RWPE1 (cell line): ENCODE measurements at places on chromosomes 3 and 15.
A peak's percentile ranks its signal among the peaks of the same experiment; 100 is the strongest.

GRCh38 chr15:68494573-68495110 lies 62.7 kb upstream of the ITGA11 start:
- no peak for DNase-seq

- DNase-seq: peak; percentile 68
Observed at GRCh38 chr3:169348929-169349621, 314.4 kb downstream of the MECOM start.

DNA sequence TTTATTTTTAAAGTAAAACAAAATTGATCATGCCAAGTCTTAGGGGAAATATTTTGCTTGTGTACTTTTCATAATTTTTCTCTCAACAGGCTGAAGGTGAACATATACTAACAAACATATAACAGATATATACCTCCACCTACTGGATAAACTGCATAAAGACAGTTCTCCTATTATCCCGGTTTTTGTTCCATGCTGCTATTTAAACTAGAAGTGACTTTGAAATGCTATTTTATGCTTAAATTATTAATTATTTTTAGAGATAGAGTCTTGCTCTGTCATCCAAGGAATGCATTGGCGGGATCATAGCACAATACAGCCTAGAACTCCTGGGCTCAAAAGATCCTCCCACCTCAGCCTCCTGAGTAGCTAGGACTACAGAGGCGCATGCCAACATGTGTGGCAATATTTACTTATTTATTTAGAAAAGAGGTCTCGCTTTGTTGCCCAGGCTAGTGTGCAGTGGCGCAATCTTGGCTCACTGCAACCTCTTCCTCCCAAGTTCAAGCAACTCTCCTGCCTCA lies 49.8 kb downstream of the ST3GAL6 start:
- peak; percentile 37 for DNase-seq

- DNase-seq: no peak
Observed at GRCh38 chr3:170023165-170023564, 14.6 kb upstream of the GPR160 start.

- DNase-seq: no peak
Observed at GRCh38 chr3:128319107-128319506, 147.6 kb downstream of the DNAJB8 start.

DNA sequence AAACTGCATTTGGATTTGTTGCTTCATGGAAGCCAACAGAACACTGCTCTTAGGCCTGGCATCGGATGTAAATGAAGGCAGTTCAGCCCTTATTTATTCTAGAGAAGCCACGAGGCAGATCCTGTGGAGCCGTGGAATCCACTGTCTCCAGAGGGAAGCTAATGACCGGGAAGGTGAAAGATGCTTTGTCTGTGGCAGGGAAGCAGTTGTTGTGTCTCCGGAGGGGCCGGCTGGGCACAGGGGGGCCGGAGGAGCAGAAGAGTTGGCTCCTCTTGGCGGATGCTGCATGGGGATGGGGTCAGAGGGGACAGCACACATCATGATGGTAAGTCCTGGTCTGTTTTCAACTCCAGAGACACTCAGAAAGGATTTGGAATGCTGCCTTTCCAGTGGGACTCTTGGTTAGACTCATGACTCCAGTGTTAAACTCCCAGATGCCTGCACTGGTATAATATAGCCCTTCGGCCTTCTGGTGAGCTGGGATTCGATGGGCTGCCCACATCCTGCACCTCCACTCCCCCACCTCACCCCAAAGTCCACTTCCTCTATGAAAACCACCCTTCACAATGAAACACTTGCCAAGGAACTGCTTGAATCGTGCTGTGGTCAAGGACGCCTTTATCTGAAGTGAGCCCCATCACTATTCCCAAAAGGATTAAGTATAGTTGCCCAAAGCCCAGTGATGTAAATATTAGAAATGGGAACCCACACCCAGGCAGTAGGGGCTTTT lies 33.6 kb downstream of the TPM1 start:
- DNase-seq: no peak

DNA sequence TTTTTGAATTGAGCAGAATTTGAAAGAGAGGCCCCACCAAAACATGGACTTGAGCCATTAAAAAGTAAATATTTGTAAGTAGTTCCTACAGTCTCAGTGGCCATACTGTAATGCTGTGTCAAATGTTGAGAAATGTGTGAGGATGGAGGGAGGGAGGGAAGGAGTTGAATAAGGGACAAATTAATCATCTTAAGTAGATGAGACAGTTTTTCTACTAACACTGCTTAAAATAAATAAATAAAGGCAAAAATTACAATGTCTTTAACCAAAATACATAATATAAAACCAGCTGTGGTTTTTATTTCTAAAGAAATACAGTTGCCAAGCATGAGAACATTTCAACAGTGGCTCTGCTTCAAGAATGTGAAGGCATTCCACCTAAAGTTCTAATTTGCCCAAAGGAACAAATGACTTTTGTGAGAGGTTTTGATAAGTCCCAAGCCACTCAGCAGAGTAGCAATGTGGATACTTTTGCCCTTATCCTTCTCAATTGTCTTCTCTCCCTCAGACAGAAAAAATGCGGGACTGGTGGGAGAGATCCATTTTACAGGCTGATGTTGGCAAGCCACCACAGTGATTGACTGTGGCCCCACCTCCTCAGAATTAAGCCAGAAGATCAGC lies 427.0 kb upstream of the RARB start:
- no peak for DNase-seq

GRCh38 chr3:62445275-62445674 lies 71.9 kb upstream of the FEZF2 start:
- DNase-seq: peak; percentile 5

DNA sequence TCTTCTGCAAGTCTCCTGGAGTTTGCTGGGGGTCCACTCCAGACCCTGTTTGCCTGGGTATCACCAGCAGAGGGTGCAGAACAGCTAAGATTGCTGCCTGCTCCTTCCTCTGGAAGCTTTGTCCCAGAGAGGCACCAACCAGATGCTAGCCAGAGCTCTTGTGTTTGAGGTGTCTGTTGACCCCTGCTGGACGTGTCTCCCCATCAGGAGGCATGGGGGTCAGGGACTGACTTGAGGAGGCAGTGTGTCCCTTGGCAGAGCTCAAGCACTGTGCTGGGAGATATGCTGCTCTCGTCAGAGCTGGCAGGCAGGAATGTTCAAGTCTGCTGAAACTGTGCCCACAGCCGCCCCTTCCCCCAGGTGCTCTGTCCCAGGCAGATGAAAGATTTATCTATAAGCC lies 86.5 kb downstream of the TPRG1 start:
- no peak for DNase-seq

DNA sequence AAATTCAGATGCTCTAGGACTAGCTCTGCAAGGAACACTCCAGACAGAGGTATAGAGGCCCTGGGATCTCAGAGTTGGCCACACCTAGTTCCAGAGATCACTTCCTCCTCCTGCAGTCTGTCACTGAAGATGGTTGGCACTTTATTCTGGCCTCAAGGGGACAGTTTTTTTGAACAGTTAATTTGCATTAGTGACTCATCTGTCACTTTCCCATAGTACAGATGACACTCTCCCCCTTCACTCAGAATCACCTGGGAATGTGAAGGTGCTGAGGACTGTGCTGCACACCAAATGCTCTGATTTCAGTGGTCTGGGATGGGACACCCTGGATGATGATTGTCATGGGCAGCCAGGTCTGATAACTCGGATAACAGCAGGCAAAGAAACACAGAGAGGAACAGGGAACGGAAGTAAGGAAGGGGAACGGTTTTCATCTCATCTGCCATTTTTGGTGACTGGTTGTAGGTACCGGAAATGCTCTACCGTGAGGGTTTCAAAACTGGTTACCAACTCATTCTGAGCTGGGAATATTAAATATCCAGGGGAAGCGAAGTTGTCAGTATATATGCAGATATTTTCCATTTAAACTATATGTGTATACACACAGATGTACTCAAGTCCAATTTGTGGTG lies 232.5 kb upstream of the ST8SIA2 start:
- no peak for DNase-seq

DNA sequence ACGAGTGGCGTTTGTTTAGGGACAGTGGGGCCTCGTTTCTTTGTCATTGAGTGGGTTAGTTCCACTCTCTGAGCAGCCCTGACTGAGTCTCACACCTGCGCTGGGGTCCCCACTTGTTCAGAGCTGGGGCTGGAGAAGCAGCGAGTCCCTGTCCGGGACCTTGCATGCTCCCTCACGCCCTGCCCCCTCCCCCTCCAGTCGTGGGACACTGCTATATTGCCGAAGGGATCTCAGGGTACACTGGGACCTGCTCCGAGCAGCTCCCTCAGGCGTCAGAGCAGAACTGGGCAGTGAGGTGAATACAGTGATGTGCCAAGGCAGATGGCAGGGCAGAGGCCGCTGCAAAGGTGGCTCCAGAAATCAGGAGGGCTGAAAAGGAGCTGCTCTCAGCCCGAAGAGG lies 59.9 kb upstream of the KLF13 start:
- no peak for DNase-seq

DNA sequence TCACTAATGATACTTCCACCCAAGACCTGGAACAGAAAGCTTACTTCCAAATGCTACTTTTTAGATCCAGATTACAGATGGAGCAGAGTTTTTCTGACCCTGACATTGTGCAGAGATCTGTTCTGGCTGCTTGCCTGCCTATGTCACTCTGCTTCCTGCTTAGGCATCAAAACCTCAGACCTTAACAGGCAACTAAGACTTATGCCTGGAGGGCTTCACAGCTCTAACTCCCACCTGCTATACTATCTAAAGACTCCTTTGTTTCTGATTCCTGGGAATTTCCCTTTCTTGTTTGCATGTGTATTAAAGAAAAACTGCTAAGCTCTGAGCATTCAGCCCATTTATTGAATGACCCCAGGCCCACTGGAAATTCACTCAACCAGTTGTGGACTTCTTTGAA lies 157.4 kb upstream of the NPHP3 start:
- no peak for DNase-seq

DNA sequence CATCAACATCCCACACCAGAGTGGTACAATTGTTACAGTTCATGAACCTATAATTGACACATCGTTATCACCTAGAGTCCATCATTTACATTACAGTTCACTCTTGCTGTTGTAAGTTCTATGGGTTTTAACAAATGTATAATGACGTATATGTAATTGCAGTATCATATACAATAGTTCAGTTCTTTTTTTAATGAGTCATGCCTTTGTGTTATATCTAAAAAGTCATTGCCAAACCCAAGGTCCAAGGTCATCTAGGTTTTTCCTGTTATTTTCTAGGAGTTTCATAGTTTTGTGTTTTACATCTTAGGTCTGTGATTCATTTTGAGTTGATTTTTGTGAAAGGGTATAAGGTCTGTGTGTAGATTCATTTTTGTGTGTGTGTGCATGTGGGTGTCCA lies 160.9 kb upstream of the GALNT15 start:
- DNase-seq: no peak

GRCh38 chr15:36067483-36068274 lies 511.7 kb upstream of the CDIN1 start:
- DNase-seq: no peak

DNA sequence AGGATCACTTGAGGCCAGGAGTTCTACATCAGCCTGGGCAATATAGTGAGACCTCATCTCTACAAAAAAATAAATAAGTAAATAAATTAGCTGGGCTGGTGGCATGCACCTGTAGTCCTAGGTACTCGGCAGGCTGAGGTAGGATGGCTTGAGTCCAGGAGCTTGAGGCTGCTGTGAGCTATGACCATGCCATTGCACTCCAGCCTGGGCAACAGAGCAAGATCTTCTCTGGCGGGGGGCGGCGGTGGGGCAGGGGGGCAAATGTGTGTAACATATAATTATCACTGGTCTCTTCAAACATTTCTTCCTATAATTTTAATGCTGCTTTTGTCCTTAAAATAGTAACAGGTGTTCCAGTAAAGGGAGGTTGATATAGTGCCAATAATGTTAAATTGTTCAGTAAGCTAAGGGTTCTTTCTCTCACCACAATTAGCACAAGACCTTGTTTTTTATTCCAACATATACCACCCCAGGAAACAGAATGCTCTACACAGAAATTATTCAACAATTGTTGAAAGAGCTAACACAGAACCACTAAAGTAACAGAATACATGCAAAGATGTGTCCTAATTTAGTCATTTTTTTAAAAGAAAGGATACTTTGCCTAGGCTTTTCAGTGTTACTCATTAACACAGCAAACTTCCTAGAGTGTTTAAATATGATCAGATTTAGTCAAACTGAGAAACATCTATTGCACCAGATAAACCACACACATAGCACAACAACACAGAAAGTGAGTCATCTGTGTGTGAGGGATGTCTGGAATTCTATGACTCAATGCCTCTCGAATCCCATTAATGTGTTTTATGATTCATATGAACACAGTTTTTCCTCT lies 29.1 kb downstream of the ANKRD28 start:
- DNase-seq: peak; percentile 86

- DNase-seq: no peak
Observed at GRCh38 chr15:73324496-73325170, 44.1 kb downstream of the HCN4 start.

DNA sequence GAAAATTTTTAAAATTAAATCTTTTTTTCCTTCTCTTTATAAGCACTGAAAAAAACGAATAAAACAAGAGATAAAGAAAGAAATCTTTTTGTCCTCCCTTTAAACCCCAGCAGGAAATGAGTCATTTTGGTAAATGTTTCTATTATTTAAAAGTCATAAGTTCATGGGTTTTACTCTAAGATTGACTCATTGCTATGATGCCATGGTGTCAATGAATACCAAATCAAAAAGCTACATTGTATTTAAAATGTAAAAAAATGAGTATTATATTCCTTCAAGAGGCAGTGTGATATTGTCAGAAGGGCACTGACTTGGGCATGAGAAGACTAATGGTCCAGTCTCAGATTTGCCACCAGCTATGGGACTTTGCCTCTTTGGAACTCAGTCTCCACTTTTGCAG lies 303.4 kb upstream of the DNAJC19 start:
- peak; percentile 36 for DNase-seq

- DNase-seq: no peak
Observed at GRCh38 chr3:107414325-107414964, 37.2 kb downstream of the CCDC54 start.

DNA sequence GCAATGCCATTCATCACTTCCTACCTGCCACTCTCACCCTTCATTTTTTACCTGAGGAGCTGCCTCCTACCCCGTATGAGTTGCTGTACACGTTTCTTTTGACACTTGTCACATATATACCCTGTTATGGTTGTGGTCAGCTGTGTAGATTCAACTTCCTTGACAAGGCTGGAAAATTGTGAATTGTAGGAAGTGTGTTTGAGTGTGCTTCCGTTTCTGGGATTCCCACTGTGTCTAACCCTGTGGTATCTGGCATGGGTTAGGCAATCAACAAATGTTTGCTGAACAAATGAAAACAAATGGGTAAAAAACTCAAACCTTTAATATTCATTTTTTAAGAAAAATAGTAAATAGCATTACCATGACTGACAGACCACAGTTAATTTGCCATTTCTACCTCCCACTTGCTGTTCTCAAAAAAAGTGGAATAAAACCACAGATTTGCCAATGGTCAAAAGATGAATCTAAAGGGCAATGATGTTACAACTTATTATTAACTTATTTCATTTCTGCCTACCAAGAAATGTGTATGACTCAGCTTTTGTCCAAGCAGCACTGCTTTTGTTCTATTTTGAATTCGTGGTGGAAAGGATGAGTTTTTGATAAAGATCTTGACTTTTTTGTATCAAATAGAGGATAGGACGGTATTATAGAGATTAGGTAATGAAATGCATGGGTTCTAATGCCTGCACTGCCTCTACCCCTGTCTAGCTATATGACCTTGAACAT lies 404.6 kb downstream of the LPP start:
- no peak for DNase-seq

- no peak for DNase-seq
Observed at GRCh38 chr3:4837374-4837930, 141.8 kb upstream of the BHLHE40 start.

GRCh38 chr3:57951066-57951882 lies 56.9 kb upstream of the FLNB start:
- peak; percentile 51 for DNase-seq
